Trophoblast cell (in vitro differentiated cells and primary cell): ENCODE measurements at places on chromosomes 1 and 21.

- no peak overlapping the region for H3K4me3 ChIP-seq
- H3K27ac ChIP-seq, result no peak overlapping the region
- no peaks in the 10 kb centered on the region for H3K27me3 ChIP-seq
- DNase-seq, result no peak
- no peaks in the 10 kb centered on the region for H3K4me1 ChIP-seq
- H3K36me3 ChIP-seq, result no peaks in the 10 kb centered on the region
These were observed 22.3 kb upstream of the CLDN8 start for GRCh38 chr21:30238168-30238567.

- H3K27me3 ChIP-seq, result no peaks in the 10 kb centered on the region
- no peak overlapping the region for H3K4me3 ChIP-seq
- DNase-seq, result no peak
- no peak overlapping the region for H3K27ac ChIP-seq
These were observed 84.9 kb upstream of the CXADR start for GRCh38 chr21:17427831-17428483.

DNA sequence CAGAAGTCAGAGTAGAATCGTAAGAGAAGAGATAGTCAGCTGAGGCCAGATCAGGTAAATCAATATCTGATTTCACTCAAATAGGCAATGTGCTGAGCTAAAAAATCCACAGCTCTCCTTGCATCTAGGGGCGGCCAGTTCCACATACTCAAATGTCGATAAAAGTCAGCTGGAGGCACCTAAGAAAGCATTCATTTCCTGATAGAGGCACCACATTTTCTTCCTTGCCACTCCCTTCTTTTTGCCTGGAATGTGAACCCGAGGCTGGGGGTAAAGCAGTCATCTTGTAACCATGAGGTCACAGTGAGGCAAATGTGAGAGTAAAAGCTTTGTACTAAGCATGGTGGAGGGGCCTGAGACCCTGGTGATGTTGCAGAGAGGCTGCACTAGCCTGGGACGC, 24.2 kb upstream of the CTPS1 start:
- no peak overlapping the region for H3K27ac ChIP-seq
- no peaks in the 10 kb centered on the region for H3K4me1 ChIP-seq
- H3K4me3 ChIP-seq, result no peak overlapping the region
- H3K36me3 ChIP-seq, result no peaks in the 10 kb centered on the region
- no peaks in the 10 kb centered on the region for H3K27me3 ChIP-seq

GRCh38 chr1:3036447-3037280, 15.4 kb downstream of the ACTRT2 start:
- H3K36me3 ChIP-seq, result no peaks in the 10 kb centered on the region
- no peaks in the 10 kb centered on the region for H3K27me3 ChIP-seq
- no peak overlapping the region for H3K27ac ChIP-seq
- no peak for DNase-seq
- H3K4me1 ChIP-seq, result no peaks in the 10 kb centered on the region

- H3K27me3 ChIP-seq, result no peaks in the 10 kb centered on the region
- DNase-seq, result no peak
- no peaks in the 10 kb centered on the region for H3K4me1 ChIP-seq
- H3K36me3 ChIP-seq, result no peaks in the 10 kb centered on the region
- H3K4me3 ChIP-seq, result no peak overlapping the region
These were observed 18.5 kb upstream of the KCNE2 start for GRCh38 chr21:34345091-34345871.

DNA sequence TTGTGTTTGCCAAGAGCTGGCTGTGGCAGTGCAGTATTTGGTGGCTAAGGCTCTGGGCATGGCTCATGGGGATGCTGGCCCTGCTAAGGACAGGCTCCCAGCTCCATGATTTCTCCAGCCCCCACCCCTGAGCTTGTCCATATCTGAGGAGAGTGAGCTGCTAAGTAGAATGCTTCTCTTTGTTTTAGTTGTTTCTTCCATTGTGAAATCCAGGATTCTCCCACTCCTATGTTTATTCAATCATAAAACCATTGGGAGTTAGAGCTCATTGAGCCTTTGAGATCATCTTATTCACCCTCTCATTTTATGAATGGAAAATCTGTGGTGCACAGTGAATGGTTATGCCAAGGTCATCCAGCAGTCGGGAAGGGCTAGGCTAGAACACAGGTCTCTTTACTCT, 188.8 kb downstream of the TNR start:
- no peak overlapping the region for H3K4me3 ChIP-seq
- H3K27ac ChIP-seq, result no peak overlapping the region
- no peaks in the 10 kb centered on the region for H3K4me1 ChIP-seq

DNA sequence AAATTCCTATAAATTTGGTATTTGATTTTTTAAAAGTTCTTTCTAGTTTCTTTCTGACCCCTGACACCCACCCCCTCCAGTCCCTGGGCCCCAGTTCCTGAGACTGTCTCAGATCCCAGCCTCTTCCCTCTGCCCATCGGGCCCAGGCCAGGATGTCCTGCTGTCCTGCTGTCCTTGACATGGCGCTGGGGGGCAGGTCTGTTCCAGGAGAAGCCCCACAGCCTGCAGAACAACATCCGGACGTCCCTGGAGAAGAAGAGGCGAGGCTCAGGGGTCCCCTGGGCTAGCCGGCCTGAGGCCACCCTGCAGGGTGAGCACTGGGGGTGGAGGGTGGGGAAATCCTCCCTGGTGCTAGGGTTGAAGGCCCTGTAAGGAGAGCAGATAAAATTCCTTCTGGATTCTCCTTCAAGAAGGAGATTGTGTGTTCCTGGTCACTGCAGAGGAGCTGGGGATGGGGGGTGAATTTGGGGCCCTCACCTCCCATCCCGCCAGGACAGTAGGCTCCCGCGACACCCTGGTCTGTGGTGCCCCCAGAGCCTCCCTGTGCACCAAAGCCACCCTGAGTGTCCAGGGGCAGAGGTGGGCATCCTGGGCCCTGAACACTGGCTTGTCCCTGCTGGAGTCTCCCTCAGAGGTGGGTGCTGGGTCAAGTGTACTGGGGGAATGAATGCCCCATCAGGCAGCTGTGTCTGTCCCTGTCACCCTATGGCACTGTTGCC, 45.0 kb downstream of the DISP3 start:
- no peak for DNase-seq
- no peaks in the 10 kb centered on the region for H3K27me3 ChIP-seq
- H3K4me3 ChIP-seq, result no peak overlapping the region
- H3K36me3 ChIP-seq, result no peaks in the 10 kb centered on the region
- no peaks in the 10 kb centered on the region for H3K4me1 ChIP-seq
